Lung (tissue), 17 donors: ENCODE measurements at places on chromosomes 7 and 10. TPM values are rescaled to one million over a fixed set of nuclear protein-coding genes. Genes with fewer than 3 reads are reported as not detected.

SLC18A3 gene
- not detected for total RNA-seq

TMEM176B gene
- 39.2 TPM for total RNA-seq

COL26A1 gene
- total RNA-seq: 4.7 TPM

LRMDA gene
- total RNA-seq: 15.5 TPM

SH3PXD2A gene
- total RNA-seq: 53.2 TPM

ACHE gene
- total RNA-seq: 8.2 TPM

PTF1A gene
- not detected for total RNA-seq

GJC3 gene
- 0.31 TPM for total RNA-seq

NME8 gene
- 0.28 TPM for total RNA-seq

NCAPG2 gene
- total RNA-seq: 9.3 TPM

SEC61G gene
- 143 TPM for total RNA-seq
